MG63 (cell line): ENCODE measurements at places on chromosomes 7 and 10. TPM values are rescaled to one million over a fixed set of nuclear protein-coding genes. Genes with fewer than 3 reads are reported as not detected.

Gene LAMB1
- 18.9 and 22.7 TPM in 2 replicates for total RNA-seq

GRCh38 chr7:131302446-131302845 lies 25.2 kb upstream of the MKLN1 start:
- DNase-seq, result peak; percentile 14

DNA sequence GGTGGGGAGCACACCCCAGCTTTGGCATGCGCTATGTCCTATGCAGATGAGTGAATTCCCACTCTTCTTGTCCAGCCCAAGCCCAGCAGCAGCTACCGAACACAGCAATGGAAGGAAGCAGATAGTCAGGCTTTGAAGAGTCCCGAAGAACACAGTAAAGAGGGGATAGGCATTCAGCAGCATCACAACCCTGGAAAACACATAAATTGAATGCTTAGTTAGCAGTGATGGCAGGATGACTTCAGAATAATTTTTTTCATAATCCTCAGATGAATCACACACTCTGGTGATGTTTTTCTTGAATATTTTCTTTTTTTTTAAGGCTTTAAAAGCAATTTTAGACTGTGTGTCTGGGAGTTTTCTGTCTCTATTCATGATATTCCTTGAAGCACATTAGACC lies 95.8 kb downstream of the CFAP58 start:
- DNase-seq, result no peak

Gene GDF2
- total RNA-seq, result not detected in 2 replicates

Gene CLDN3
- total RNA-seq, result not detected in 2 replicates

GRCh38 chr7:133773601-133774000 lies 353.5 kb upstream of the LRGUK start:
- no peak for DNase-seq

- no peak for DNase-seq
Observed at GRCh38 chr10:71286521-71287294, 32.4 kb upstream of the SLC29A3 start.

GRCh38 chr7:137992550-137993394 lies 9.1 kb downstream of the CREB3L2 start:
- DNase-seq, result peak; percentile 77

- DNase-seq, result peak; percentile 29
Observed at GRCh38 chr10:124009231-124010015, 84.0 kb downstream of the CHST15 start.

GRCh38 chr10:94006591-94007550 lies 13.1 kb downstream of the PLCE1 start:
- DNase-seq, result peak; percentile 74

Gene PILRA
- not detected in 2 replicates for total RNA-seq

GRCh38 chr7:2204446-2204845 lies 28.3 kb downstream of the MAD1L1 start:
- DNase-seq, result no peak

- no peak for DNase-seq
Observed at GRCh38 chr7:100949227-100949932, at the start of gene MUC3A. TSS of gene MUC3A (plus strand) at chr7:100949534. CDS start at chr7:100949625, 91 bp downstream.

DNA sequence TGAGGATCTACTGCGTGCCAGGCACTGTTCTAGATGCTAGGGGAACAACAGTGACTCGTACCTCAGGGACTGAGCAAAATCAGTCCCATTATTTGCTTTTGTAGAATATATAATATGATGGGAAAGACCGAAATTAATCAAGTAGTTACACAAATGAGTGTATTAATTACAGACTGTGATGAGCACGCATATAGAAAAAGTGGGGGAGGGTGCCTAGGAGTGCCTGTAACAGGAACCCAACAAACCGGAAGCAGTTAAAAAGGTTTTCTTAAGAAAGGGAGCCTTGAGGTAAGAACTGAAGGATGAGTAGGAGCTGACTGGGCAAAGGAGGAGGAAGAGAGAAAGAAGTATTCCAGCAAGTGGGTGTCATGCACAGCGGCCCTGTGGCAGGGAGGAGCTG lies 28.2 kb upstream of the IL6 start:
- no peak for DNase-seq

- no peak for DNase-seq
Observed at GRCh38 chr10:48456808-48457761, 147.8 kb downstream of the ARHGAP22 start.

- DNase-seq, result no peak
Observed at GRCh38 chr7:34075523-34076370, 170.4 kb downstream of the BMPER start.

Gene ZNF804B
- not detected in 2 replicates for total RNA-seq

Gene RPP30
- 61.5 and 78.7 TPM in 2 replicates for total RNA-seq

Gene PRPS1L1
- total RNA-seq, result not detected in 2 replicates

GRCh38 chr7:142603870-142604448 lies 145.3 kb upstream of the PRSS1 start:
- DNase-seq, result peak; percentile 21

GRCh38 chr7:129948338-129948737 lies 4.4 kb downstream of the UBE2H start:
- DNase-seq, result no peak

DNA sequence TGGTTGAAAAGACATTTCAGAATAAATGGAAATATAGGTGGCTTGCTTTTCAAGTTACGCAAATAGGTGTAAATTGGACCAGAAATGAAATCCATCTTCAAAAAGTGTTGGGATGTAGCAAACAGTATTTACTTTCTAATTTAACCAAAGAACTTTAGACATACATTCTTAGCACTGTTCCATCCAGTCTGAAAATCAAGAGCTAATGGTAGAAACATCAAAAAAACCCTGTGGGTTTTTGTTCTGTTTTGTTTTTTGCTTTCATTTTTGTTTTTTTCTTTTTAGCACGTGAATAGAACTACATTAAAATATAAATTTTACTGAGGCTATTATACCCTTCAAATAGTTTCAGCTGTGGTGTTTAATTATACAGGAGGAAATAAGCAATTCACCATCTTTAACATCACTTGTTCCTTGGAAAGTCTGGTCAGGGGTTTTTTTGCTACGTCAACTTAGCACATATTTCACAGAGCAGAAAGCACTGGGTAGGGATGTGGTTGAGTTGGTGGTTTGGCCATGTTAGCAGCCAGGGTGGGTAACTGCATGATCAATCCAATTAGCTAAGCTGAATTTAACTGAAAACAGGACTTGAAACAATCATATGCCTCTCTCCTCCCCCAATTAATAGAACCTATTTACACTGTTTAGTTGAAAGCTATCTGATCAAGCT lies 275.4 kb upstream of the PFKP start:
- DNase-seq, result no peak

Gene GNB2
- total RNA-seq, result 128 and 174 TPM in 2 replicates

DNA sequence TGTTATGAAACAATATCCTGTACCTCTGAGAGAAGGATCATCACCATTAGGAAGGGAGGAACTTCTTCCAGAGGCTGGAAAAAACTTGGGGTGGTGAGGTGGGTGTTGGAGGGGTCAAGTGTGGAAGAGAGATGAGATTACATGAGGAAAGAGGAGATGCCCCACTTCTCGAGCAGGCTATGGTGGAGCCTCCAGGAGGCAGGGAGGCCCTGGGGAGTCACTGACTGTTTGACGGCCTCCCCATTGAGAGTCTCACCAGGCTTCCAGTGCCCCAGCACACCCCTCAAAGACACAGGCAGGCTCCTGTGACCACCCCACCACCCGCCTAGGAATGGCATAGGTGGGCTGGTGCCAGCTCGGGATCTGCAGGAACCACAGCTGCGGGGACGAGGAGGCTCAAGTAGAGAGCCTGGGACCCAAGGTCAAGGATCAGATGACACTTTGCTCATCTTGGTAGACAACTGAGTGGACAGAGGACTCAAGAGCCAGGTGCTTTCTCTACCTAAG lies 185.3 kb upstream of the GDF10 start:
- no peak for DNase-seq

GRCh38 chr10:12535656-12536055 lies 186.3 kb downstream of the CAMK1D start:
- no peak for DNase-seq

- peak; percentile 36 for DNase-seq
Observed at GRCh38 chr10:78830062-78830975, 238.4 kb upstream of the ZMIZ1 start.

DNA sequence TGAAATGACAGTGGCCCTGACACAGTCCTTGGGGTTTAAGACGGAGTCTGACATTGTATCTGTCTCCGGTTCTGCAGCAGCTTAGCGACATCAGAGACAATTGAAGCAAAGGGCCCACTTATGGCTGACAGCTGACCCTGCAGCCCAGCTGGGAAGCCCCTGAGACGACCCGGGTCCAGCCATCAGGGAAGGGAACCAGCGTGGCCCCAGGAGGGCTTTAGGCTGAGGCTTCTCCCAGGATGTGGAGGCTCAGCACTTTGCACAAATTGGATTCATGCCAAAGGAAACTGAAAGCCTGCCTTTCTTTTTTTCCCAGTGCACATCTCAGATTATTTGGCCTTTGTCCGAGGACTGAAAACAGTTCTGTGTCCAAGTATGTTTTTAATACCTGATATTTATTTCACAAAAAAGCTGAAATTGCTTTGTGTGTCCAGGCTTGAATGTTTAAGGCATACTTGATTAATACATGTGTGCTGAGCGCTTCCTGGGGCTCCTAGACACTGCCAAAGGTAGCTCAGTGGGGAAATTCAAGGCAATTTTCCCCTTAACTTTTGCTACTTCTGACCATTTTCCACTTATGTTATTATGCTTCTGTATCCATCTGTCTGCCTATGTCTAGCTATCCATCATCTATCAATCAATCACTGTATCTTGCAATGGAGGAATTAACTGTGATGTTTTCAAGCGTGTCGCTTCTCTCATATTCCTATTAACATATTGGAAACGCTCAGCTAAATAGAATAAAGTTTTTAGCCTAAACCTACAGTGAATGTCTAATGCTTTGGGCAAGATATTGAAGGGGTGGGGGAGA lies 34.8 kb downstream of the KLF6 start:
- DNase-seq, result no peak

GRCh38 chr7:27427416-27427815 lies 184.8 kb downstream of the EVX1 start:
- DNase-seq, result no peak

Gene TMEM225B
- not detected in 2 replicates for total RNA-seq

DNA sequence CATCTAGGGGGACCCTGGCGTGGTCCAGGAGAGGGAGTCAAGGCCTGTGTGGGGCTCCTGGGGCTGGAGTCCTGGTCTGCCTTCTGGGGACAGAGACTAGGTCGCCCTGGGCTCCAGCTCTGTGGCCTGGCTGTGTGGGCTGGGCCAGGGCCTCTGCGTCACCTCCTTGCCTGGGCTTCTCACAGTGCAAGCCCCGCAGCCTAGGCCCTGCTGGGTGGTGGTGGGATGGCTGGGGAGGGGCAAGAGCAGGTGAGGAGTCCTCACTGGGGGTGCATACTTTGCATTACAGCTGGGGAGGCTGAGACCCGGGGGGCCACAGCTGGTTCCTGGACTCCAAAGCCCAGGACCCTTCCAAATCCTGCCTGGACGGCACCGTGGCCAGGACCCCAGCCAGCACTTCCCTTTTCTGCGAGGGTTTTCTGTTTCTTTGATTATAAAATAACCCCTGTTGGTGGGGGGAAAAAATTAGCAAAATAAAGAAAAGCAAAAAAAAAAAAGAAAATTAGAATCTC lies 23.5 kb downstream of the PWWP2B start:
- no peak for DNase-seq

DNA sequence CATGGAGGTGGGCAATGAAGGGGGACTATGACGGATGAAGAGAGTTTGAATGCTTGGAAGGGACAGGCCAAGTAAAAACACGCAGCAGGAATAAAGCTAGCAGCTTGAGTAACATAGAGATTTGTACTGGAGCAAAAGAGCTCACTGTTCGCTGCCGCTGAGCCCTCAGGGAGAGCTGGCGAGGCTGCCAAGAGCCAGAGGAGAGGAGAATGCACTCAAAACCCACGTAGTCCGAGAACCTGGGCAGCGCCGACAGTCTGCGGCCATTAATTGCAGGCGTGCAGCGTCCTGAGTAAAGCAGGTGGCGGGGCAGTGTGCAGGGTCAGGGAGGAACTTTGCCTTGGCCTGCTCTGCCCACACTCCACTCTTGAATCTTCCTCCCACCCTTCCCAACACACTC lies 68.2 kb downstream of the SLC37A3 start:
- DNase-seq, result no peak

GRCh38 chr10:7526017-7526400 lies 115.2 kb upstream of the SFMBT2 start:
- DNase-seq, result no peak

Gene CALML3
- total RNA-seq, result not detected in 2 replicates

DNA sequence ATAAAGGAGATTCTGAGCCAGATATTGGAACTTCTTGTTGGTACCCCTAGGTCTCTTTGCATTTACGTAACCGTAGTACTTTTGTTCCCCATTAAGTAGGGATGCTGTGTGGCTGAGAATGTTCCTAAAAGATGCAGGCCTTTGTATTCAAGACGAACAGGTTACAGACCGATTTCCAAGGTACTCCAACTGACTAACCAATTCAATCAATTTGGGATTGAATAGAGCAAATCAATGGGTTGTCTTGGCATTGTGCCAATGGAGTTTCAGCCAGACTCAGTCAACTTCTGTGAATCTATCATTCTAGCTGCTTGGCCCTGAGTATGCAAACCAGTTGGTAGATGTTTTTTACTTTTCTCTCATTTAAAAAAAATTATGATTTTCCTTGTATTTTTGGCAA lies 347.3 kb upstream of the NPVF start:
- DNase-seq, result no peak

Gene OTUD1
- 3.5 and 3.8 TPM in 2 replicates for total RNA-seq

DNA sequence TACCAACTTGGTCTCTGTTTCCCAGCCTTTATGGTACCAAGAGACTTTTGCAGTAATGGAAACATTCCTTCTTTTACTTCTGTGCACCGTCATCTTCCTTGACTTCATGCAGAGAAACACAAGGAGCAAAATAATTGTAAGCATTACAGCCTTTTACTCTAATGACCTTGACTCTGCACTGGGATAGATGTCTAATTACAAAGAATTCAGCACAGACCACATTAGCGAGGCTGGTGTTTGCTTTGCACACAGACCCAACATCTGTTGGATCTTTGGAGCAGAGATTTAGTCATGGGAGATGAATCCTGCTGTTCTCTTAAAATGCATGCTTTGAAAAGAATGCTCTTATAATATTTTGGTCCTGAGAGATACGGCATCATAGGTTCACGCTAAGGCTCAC lies 261.6 kb downstream of the TWIST1 start:
- DNase-seq, result no peak

GRCh38 chr7:21927693-21928092 lies 18.0 kb downstream of the CDCA7L start:
- DNase-seq, result no peak

GRCh38 chr10:11560076-11560709 lies 51.3 kb downstream of the USP6NL start:
- no peak for DNase-seq

Gene FAM25G
- total RNA-seq, result not detected in 2 replicates

Gene PLA2G12B
- total RNA-seq, result not detected in 2 replicates

DNA sequence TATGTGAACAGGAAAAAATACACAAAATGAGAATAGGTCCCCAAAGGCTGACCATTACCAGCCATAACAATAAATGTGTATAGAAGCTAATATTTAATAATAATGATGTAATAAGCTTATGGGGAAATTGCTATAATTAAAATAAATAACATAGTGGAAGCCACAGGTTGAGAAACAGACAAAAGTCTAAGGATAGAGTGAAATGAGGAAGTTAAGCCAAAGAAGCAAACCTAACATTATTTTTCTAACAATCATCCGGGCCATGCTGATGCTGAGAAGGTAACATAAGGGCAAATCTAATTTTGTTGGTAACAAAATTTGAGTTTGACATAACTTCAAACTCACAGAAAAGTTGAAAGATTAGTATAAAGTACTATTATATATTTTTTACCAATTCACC lies 115.9 kb downstream of the MICU1 start:
- DNase-seq, result no peak
